GM13976 (cell line): ENCODE measurements at places on chromosomes 11 and 22.

GRCh38 chr11:109939166-109939810, 153.9 kb upstream of the ZC3H12C start:
- DNase-seq, result no peak

GRCh38 chr11:131303611-131304119, 66.8 kb upstream of the NTM start:
- no peak for DNase-seq

DNA sequence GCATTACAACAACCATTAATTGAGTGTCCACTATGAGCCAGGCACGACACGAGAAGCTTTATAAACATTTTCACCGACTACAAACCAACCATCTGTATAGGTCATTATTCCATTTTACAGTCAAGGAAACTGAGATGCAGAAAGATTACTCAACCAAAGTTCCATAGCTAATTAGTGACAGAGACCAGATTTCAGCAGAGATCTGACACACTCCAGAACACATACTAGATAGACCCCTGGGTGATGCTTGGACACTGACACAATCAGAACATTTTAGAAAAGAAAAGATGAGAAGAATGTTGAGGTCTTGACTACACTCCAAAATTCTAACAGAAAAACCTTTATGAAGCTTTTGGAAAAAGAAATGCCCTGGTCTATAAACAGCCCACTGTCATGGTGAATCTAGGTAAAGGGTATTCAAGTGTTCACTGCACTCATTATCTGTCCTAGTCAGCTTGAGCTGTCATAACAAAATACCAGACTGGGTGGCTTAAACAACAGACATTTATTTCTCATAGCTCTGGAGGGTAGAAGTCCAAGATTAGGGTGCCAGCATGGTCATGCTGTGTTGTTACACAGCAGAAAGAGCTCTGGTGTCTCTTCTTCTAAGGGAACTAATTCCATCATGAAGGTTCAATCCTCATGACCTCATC, 89.0 kb downstream of the RELT start:
- no peak for DNase-seq

- no peak for DNase-seq
Observed at GRCh38 chr22:46377525-46378425, 42.3 kb downstream of the TRMU start.

- no peak for DNase-seq
Observed at GRCh38 chr11:121067026-121067425, 34.0 kb upstream of the TECTA start.

- DNase-seq, result peak; percentile 56
Observed at GRCh38 chr11:64245797-64246620, 734 bp downstream of the PPP1R14B start.
